ENCODE measurements at places on chromosomes 2 and 18.

DNA sequence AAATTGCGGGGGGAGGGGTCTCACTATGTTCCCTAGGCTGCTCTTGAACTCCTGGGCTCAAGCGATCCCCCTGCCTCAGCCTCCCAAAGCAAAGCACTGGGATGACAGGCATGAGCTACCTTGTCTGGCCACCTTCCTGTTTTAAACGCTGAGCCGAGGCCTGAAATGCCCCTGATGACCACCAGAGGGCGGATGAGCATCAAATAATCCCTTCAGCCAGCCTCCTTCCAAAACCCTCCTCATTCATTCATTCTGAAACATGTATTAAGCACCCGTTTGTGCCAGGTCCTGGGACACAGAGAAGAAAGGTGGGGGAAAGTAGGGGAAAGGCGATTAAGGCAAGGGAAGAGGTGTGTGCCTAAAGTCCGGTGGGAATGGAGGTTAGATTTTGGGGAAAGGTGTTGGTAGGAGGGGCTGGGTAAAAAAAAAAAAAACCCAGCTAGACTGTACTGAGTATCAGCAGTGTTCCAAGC, 30.7 kb upstream of the PTMA start:
- peak; percentile 83 for DNase-seq

DNA sequence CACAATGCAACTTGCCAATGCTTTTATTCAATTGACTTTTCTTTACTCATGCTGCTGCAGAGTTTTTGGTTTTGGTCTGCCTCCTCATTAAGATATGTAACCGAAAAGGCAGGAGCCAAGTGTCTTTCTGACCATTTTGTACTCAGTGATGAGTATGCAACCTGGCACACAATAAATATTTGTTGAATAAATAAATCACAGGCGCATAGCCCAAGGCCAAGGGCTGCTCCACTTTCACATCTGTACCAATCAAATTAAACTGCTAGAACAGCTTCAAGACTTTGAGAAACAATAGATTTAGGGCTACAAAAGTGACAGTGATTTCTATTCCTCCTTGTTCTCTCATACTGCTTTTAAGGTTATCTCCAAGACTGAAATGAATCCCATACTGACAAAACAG, 828.2 kb downstream of the RNF144A start:
- DNase-seq = no peak

GRCh38 chr2:3683748-3684454, 19.5 kb upstream of the DCDC2C start:
- DNase-seq = no peak

GRCh38 chr2:1854729-1855547, 110.6 kb upstream of the PXDN start:
- DNase-seq = no peak

DNA sequence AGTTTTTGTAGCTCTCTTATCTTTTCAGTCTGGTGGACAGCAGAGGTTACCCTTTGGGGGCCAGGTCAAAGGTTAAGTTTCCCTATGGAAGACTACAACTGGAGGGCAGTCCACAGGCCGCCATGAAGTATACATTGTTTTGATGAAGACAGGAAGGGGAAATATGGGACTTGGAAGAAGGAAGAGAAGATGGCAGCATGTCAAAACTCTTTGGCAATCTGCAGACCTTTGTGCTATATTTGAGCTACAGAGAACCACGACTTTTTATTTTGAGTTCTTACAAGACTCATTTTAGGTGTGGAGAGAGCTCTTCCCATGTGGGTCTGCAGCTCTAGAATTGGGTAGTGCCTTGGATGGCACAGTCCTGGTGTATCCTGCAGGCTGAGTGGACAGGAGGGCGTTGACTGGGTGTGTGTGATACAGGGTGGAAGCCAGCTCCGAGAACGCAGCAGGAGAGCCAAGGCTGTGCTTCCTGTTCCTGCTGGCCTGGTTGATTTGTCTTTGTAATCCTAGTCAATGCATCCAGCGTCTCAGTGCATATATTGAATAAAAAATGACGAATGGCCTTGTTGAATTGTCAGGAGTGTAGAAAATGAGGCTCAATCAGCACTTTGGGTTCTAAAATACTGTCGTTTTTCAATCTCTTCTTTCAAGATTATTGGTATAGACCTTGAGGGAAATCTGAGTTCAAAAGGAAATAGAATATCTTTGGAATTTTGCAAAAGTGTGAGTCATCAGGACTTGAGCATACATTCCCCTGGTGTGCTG, 11.5 kb downstream of the ITGA6 start:
- no peak for DNase-seq

- DNase-seq = no peak
Measured at GRCh38 chr2:24618680-24619079, 127.6 kb downstream of the NCOA1 start.

DNA sequence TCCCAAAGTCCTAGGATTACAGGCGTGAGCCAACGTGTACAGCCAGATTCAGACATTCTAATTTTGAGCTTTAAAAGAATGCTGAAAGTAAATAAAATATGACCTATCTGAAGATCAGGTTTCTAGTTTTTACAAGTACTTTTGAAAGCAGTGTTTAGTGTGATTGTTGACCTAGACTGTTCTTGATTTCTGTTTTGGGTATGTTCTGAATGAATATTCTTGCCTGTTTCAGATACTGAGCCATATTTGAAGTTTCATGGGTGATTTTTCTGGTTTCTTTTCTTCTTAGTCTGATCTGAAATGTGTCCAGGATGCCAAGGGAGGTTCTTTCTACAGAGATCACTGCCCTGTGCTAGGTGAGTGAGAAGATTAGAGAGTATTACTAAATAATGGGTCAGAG, 37.2 kb downstream of the MIB1 start:
- no peak for DNase-seq

- no peak for DNase-seq
Measured at GRCh38 chr2:8009010-8009597, 672.8 kb upstream of the ID2 start.

- no peak for DNase-seq
Measured at GRCh38 chr2:233361297-233361696, 7.0 kb downstream of the DGKD start.

- no peak for DNase-seq
Measured at GRCh38 chr2:159002462-159003111, 34.1 kb downstream of the TANC1 start.

DNA sequence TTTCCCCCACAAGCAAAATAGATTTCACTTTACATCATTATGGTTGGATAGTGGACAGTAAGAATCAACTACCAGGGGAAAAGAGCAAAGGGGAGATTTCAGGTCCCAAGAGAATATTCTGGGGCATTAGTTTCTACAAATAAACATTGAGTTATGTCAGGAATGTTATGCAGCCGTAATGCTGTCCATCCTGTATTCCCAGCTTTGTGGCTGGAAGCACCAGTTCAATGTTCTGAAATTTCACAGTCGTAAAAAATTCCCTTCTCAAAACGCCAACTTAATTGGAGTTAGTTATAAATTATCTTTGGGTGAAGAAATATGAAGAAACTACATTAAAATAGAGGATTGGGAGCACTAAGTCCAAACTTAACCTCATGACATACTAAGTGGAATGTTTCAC, 141.5 kb upstream of the FIGN start:
- DNase-seq = no peak

DNA sequence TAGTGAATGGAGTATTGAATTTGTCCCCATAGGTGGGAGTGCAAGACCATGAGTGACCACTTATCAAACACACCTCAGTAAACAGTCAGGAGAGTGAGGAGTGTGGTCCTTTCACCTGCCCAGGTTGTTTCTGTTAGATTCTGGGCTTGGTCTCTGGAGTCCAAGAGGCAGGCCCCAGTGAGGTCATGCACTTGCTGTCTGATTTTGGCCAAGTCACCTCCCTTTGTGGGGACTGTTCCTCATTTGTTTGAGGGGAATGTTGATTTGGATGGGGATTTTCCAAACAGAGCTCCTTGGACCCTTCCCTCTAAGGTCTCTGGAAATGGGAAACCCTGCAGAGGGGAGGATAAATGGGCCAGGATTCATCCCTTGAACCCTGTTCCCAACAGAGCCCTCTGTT, 7.3 kb downstream of the IL1RN start:
- DNase-seq = no peak

DNA sequence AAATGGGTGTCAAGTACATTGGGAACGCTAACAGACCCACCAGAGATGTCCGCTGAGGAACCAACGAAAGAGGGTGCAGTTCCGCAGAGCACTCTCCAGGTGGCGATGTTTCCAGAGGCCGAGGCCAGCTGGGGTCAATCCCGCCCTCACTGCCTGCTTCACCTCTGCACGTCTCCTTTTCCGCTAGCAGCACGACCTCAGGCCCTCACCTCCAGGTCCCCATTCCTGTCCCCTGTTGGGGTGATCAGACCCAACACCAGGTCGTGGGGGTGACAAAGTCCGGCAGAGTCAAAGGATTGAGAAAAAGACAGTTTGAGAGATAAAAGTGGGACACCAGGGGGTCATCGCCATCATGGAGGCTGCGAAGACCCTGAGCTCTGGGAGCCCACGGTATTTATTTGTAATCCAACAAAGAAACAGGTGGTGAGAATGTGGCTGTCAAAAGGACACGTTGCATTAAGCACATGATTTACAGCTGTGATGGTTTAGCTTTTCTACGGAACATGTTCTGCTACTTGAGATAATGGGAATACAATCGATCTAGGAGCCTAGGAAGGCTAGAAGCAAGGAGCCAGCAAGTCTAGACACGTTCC, 27.3 kb downstream of the ZAP70 start:
- DNase-seq = peak; percentile 44

DNA sequence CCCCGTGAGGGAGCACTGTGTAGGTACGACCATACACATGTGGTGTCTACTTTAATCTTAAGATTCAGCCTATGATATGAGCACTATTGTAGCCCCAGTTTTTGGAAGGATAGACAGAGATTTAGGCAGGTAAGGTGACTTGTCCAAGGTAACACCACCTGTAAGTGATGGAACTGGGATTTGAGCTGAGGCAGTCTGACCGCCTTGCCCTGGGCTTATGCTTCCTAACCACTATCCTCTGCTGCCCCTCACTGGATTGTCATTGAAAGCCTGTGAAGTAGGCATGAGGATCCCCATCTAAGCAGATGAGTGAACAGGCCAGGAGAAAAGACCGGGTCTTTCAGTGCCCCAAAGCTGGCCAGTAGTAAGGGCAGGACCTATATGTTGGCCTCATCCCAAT, 343.8 kb downstream of the CYRIA start:
- DNase-seq = no peak

GRCh38 chr2:195438692-195439091, 218.3 kb upstream of the SLC39A10 start:
- DNase-seq = no peak

- DNase-seq = no peak
Measured at GRCh38 chr2:175205523-175205922, 24.0 kb upstream of the ATP5MC3 start.

DNA sequence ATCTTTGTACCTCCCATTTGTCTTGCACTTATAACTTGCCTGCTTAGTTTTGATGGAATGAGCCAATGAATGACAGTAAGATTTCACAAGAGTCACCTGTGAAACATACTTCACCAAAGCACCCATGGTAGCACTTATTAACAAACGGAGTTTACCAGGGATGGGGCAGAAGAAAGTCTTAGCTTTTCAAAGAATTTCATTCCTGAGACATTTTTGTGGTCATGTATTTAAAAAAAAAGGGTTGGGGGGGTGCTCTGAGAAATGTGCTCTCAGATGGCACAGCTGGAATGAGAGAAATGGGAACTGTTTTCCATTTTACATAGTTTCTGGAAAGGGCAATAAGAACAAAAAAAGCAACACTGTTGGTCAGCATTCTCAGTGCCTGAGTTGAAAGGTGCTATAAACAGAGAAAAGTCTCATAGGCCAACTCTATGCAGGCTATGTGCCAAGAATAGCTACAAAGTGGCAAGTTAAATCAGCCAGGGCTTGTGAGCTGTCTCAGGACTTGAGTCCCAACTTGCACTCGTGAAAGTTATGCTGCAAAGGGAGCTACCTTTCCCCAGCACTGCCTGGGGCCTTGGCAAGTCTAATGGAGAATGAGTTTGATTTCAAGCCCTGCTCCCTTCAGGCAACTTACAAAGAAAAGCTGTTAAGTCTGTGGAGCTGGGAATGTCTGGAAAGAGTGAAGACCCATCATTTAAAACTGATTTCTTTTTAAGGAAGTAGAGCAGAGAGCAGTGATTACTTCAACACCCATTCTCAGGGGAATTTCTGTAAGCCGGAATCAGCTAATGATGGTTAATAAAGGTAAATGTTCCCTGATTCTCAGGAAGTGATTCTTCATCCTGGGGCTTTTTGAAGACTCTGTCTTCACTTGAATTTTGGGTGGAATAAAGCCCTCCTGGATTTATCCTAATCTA, 170.6 kb downstream of the SLC8A1 start:
- DNase-seq = no peak

- DNase-seq = no peak
Measured at GRCh38 chr18:25516121-25516520, 164.2 kb upstream of the ZNF521 start.

GRCh38 chr2:207112785-207113184, 53.0 kb downstream of the KLF7 start:
- DNase-seq = no peak

GRCh38 chr2:101151859-101152271, 683 bp upstream of the TBC1D8 start:
- DNase-seq = no peak

DNA sequence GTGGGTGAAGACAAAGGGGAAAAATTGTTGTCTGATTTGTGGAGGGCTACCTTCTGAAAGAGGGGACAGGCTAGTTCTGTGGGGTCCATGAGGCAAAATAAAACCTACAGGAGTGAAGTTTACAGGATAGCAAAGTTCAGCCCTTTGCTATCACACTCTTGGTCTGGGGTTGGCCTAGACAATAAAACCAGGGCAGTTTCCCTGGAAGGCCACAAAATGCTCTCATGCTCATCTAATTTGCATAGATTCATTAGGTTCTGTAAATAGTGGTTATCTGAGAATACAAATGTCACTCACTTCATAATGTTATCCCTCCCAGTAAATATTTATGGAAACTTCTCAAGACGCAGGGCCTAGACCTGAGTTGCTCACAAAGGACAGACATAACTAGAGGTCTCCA, 63.6 kb downstream of the INSIG2 start:
- DNase-seq = no peak

- DNase-seq = no peak
Measured at GRCh38 chr2:18976168-18976961, 382.1 kb downstream of the OSR1 start.

DNA sequence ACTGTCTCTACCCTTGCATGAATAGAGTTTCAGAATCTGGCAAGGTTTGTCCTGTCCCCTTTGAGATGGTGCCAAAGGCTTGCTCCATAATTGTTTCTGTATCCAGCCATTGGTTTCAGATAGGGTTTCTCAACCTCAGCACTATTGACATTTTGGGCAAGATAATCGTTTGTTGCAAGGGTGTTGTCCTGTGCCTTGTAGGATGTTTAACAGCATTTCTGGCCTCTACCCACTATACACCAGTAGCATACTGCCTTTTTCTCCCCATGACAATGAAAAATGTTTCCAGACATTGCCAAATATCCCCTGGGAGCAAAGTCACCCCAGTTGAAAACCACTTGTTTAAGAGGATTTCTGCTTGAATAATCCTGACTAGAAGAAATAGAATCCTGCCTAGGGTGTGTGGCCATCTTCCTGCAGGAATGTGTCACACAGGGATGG, 126.8 kb downstream of the CDC42EP3 start:
- DNase-seq = no peak

GRCh38 chr2:215920244-215921100, 92.9 kb downstream of the MREG start:
- DNase-seq = peak; percentile 43

All from activated CD8-positive, alpha-beta memory T cell treated with anti-CD3 and anti-CD28 coated beads, Interleukin-2, amount 50 U/mL, for 4 hours (primary cell).